Large intestine (tissue), 12 donors: ENCODE measurements at places on chromosomes 13 and 19.

- peak overlapping the region; percentile 11 for H3K4me3 ChIP-seq
- peak; percentile 83 for DNase-seq
- H3K27ac ChIP-seq: no peak overlapping the region
- H3K4me1 ChIP-seq: peaks cover 6% of the 10 kb centered on the region
- H3K27me3 ChIP-seq: peaks cover 19% of the 10 kb centered on the region
Observed at GRCh38 chr19:49889687-49890348, 6.9 kb downstream of the IL4I1 start.

DNA sequence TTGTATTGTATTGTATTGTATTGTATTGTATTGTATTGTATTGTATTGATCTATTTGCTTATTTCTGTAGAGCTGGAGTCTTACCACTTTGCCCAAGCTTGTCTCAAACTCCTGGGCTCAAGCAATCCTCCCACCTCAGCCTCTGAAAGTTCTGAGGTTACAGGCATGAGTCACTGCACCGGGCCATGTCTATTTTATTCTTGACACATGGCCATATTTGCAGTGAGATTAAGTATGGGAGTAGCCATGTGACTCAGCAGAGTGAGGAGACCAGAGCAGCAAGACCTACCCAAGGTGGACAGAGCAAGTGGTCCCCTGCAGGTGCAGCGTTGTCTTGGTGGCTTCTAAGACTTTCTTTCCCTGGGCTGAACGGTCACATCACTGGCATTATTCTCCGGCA is 49.1 kb upstream of the UBAC2 start:
- no peaks in the 10 kb centered on the region for H3K36me3 ChIP-seq
- DNase-seq: no peak
- no peaks in the 10 kb centered on the region for H3K4me1 ChIP-seq
- no peak overlapping the region for H3K27ac ChIP-seq
- H3K27me3 ChIP-seq: no peaks in the 10 kb centered on the region

GRCh38 chr19:55014714-55015113 is 23.4 kb downstream of the GP6 start:
- no peak for DNase-seq
- no peak overlapping the region for H3K27ac ChIP-seq
- no peaks in the 10 kb centered on the region for H3K4me1 ChIP-seq
- no peaks in the 10 kb centered on the region for H3K27me3 ChIP-seq

- H3K4me1 ChIP-seq: peaks cover 13% of the 10 kb centered on the region
- DNase-seq: peak; percentile 9
- H3K36me3 ChIP-seq: no peaks in the 10 kb centered on the region
- no peak overlapping the region for H3K4me3 ChIP-seq
- no peak overlapping the region for H3K27ac ChIP-seq
Observed at GRCh38 chr13:59893266-59893665, 270.5 kb downstream of the DIAPH3 start.

- no peak overlapping the region for H3K4me3 ChIP-seq
- no peaks in the 10 kb centered on the region for H3K4me1 ChIP-seq
- H3K27ac ChIP-seq: no peak overlapping the region
- no peak for DNase-seq
Observed at GRCh38 chr19:58319241-58319640, 7.6 kb upstream of the ZSCAN22 start.

DNA sequence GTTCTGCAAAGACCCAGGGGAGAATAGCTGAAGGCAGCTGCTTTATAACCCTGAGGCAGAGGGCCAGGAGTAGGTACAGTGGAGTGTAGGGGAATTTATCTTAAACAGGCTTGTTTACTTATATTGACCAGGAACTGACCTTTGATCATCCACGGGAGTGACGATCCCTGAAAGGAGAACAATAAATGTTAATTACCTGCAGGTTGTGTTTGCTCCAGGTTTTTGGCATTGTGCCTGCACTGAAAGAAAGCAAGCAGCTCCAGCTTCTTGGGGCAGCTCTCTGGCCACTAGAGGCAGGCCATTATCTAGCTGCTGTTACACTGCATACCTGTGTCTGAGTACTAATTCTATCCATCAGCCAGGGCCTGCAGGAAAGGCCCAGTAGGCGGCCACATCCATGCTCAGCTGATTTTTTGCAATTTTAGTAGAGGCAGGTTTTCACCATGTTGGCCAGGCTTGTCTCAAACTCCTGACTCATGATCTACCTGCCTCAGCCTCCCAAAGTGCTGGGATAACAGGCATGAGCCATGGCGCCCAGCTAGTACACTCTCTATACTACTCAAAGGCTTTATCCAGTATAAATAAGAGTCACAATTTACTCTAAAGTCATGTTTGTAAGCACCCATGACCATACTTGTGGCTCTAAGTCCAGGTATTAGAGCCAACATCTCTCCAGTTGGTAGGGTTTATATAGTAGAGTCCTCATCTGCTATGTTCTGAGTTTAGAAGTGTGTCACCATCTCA is 8.5 kb upstream of the ZNF91 start:
- peaks cover 72% of the 10 kb centered on the region for H3K4me1 ChIP-seq
- H3K27ac ChIP-seq: peak overlapping the region; percentile 89
- H3K36me3 ChIP-seq: no peaks in the 10 kb centered on the region
- DNase-seq: peak; percentile 98
- H3K4me3 ChIP-seq: no peak overlapping the region
- H3K27me3 ChIP-seq: no peaks in the 10 kb centered on the region

DNA sequence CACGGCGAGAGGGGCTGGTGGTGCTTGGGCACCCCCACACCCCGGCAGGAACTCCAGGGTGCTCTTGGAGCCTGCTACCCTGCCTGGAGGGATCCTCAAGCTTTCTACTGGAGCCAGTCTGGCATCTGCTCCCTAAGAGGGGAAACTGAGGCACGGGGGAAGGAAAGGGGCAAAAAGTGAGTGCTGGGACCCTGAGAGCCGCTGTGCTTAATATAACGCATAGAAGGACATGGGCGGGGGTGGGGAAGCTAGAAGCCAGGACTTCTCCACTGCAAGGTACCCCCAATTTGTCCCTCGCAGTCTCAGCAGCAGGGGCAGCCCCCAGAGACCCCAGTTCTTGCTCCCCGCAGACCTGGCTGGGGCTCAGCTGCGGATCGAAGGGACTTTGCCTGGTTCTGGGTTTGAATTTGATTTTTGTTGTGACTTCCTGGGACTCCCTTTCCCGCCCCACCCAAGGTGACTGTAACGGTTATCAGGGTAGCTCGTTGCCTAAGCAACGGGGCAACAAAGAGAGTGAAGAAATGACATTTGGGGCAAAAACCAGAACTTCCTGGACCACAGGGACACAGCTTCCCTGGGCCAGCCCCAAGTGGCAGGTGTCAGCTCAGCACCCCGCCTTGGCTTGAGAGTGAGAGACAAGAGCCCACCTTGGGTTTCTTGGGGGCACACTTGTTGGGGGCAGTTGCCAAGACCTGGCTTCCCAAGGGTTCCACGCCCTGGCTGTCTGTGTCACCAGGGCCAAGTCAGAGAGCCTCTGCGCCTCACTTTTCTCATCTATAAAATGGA is 638 bp downstream of the ADGRE5 start:
- no peak for DNase-seq
- peak overlapping the region; percentile 95 for H3K27ac ChIP-seq
- H3K4me3 ChIP-seq: peak overlapping the region; percentile 79
- peaks cover 16% of the 10 kb centered on the region for H3K4me1 ChIP-seq
- no peaks in the 10 kb centered on the region for H3K27me3 ChIP-seq
- H3K36me3 ChIP-seq: no peaks in the 10 kb centered on the region

DNA sequence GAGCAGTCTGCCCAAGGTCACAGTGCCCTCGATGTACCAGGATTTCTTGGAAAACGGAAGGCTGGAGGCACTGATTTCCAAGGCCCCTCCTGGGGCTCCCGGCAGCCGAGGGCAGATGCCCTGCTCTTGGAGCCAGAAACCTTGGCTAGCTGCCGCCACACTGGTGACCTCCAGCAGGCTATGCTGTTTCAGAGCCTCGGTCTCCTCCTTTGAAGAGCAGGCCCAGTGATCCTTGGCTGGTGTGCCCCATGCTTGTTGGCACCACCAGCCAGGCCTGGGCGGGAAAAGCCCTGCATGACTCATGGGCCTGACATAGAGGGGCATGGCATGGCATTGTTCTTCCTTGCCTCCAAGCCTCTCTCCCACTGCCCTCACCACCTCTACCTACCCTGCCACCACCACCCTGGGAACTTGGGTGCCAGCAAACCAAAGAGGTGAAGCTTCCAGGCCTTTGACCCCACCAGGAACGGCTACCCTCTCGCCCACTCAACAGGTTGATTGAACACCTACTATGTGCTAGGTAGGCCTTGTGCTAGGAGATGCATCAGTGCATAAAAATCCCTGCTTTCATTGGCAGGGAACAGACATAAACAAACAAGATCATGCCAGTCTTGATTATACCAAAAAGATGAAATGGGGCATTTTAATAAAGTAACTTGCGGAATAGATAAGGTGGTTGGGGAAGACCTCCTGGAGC is 1.6 kb upstream of the CLEC11A start:
- peaks cover 5% of the 10 kb centered on the region for H3K4me1 ChIP-seq
- DNase-seq: no peak
- H3K4me3 ChIP-seq: no peak overlapping the region
- H3K27me3 ChIP-seq: peaks cover 72% of the 10 kb centered on the region

DNA sequence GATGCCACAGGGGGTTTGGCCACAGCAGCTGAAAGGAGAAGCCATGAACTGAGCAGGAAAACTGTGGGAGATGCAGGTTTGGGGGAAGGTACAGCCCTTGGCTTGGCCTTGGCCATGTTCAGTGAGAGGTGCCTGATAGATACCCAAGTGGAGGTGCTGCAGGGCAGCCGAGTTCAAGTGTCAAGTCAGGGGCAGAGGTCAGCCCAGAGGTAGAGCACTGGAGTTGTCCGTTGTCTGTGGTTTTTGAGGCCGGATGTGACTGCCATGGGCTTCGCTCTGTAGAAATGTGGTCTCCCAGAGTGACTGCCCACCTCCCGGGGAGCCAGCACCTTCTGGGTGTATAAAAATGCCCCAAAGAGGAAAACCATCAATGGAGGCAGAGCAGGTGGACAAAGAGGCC is 65.3 kb downstream of the DPF1 start:
- no peaks in the 10 kb centered on the region for H3K27me3 ChIP-seq
- no peaks in the 10 kb centered on the region for H3K4me1 ChIP-seq
- no peak for DNase-seq
- H3K4me3 ChIP-seq: no peak overlapping the region

DNA sequence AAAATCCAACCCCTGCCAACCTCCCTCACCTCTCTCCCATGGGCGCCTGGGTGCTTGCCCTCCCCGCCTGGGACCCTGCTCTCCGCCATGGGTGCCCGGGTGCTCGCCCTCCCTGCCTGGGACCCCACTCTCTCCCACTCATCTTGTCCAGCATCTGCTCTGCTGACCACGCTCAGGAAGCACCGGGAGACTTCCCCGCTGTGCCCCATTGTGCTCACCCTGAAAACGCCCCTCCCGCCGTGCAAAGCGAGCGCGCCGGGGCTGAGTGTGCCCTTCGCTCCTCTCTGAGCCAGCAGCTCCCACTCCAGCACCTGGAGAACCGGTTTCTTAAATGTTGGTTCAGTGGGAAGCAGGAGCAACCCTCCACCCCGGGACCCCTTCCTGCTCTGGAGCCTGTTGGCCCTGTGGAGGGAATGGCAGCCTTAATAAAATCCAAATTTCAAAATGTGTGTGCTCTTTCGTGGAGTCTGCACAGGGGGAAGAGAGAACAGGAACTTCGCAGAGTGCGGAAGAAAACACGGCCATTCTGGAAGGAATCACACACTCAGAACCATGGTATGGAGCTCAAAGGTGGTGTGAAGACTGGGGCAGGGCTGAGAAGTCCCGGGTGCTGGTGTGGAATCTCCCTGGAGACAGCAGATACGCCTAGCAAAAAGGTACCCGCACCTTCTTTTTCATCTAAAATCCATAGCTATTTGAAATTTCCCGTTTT is 23.1 kb upstream of the CDC16 start:
- H3K27ac ChIP-seq: no peak overlapping the region
- H3K4me3 ChIP-seq: no peak overlapping the region
- H3K36me3 ChIP-seq: no peaks in the 10 kb centered on the region
- no peak for DNase-seq

DNA sequence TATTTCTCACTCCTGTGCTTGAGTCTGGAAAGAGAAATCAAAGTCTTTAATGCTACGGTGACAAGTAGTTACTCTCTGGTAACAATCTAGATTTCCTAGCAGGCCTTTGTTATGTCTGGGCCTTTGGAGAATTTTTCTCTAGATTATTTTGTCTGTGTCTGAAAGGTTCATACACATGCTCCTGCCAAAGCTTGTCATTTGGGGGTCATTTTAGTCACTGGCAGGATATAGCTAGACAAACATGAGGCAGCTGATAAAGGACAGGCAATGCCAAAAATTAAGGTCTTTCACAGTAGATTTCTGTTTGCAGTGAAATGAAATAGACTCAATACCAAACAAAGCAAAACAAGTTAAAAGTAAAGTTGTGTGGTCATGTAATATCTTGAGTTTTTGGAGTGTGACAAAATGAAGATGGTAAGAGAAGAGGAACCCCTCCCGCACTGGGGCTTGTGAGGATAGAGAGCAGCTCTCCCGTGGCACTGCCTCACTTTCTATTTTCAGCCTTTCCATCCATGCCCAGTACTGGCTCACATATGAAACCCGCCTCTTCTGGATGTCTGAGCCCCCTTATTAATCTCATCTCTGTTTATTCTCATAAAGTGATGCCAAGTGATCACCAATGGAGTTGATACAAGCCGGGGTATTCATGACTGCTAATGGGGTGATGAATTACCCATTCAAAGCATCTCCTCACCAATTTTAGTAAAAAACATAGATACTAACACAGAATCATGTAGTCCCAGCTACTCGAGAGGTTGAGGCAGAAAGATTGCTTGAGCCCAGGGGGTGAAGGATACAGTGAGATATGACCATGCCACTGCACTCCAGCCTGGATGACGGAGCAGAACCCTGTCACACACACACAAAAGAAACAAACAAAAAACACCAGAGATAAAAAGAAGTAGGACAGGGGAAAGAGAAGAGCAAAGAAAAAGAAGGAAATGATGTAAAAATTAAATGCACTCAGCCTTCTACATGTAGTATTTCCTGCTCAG is 389.3 kb downstream of the FGF14 start:
- H3K36me3 ChIP-seq: no peaks in the 10 kb centered on the region
- H3K27ac ChIP-seq: no peak overlapping the region
- H3K27me3 ChIP-seq: no peaks in the 10 kb centered on the region

DNA sequence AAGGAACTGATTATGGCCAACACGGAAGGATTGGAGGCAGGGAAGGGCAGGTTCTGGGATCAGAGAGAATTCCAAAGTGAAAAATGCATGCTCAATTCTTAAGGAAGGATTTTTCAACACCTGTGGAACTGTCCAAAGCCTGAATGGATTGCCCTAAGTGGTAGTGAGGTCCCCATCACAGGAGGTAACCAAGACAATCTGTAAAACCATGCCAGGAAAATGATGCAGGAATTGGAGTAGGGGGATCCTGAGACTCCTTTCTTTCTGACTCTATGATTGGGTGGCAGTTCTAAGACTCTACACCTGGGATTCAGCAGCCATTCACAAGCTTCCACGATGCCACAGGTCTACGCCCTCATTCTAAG is 56.5 kb upstream of the ZNRF4 start:
- H3K27ac ChIP-seq: no peak overlapping the region
- no peak overlapping the region for H3K4me3 ChIP-seq
- H3K27me3 ChIP-seq: peaks cover 38% of the 10 kb centered on the region
- H3K4me1 ChIP-seq: no peaks in the 10 kb centered on the region
- H3K36me3 ChIP-seq: no peaks in the 10 kb centered on the region
- DNase-seq: no peak
